NCI-H345 (cell line): ENCODE measurements at places on chromosomes 7 and 10.

- no peak for DNase-seq
Measured at GRCh38 chr7:84142726-84143125, 51.9 kb downstream of the SEMA3A start.

DNA sequence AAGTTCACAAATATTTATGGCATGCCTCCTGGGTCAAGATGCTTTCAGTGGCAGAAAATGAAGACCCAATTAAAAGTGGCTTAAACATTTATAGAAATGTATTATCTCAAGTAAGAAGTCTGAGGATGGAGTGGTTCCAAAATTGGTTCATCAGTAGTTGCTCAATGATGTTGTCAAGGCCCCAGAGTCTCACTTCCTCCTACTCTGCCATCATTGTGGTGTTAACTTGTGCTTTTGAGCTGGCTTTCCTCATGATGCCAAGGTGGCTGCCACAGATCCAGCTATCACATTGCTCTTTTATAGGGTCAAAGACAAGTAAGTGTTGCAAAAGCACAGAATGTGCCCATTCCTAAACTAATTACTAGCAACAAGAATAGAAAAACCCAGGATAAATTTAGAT, 404.6 kb upstream of the NRP1 start:
- no peak for DNase-seq

- no peak for DNase-seq
Measured at GRCh38 chr7:121452389-121452788, 56.3 kb upstream of the FAM3C start.

DNA sequence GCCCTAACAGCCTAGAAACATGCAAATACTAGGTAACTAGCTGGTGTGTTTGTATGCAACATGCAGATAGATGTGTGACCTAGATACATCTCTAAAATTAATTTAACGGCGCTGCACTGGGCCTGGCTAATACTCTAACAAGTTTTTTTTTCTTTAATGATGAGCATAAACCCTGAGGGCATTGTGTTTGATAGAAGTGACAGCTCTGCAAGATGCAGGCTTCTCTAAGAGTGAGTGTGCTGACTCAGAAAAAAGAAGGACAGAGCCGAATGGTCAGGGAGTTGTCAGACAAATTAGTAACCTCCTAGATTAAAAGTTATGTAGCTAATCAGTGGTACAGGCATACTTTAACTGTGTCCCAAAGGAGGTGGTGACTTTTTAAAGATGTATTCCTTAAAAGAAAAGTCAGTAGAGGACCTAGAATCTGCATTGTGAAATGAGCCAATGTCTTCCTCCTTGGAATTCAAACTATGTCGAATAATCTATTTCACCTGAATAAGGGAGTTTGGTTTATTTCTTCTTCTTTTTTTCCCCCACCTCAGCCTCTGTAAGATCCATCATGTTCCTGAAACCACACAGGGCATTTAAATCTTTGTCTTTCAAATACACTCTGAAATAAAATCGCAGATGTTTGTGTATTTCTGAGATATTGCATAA, 315.1 kb downstream of the GFRA1 start:
- no peak for DNase-seq

GRCh38 chr10:103603382-103603781, 109.9 kb downstream of the NEURL1 start:
- DNase-seq: no peak

GRCh38 chr7:129163875-129164544, 19.5 kb downstream of the TSPAN33 start:
- DNase-seq: peak; percentile 32

DNA sequence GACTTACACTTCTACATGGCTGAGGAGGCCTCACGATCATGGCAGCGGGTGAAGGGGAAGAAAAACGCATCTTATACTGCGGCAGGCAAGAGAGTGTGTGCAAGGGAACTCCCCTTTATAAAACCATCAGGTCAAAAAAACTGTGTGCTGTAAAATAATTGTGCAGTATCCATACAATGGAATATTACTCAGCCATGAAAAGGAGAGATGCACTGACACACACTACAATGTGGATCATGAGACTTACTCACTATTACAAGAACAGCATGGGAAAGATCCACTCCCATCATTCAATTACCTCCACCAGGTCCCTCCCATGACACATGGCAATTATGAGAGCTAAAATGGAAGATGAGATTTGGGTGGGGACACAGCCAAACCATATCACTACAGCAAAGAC, 27.2 kb upstream of the CARD11 start:
- DNase-seq: no peak

DNA sequence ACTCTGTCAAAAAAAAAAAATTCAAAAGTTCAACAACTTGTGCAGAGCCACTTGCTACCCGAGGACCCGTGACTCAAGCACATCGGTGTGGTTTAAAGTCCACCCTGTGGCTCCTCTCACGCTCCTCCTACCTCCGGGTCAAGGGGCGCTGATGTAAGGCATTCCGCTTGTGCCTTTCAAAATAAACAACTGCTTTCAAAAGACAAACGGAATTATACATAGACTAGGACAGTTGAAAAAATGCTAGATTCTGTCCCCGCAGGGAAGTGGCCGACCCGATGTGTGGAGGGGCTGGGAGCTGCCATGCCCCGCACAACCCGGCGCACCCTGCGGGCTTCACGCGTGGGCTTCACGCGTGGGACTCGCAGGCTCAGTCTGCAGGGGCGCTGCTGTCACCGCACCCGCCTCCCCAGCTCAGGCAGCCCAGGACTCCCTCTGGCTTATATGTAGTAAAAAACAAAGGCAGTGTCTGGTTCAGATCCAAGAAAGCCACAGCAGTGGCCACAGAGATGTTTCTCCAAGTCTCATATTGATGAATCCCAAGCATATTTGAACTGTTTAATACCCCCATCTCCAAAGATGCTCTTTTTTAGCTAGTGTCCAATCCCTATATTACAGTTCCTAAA, 239.7 kb upstream of the INHBA start:
- DNase-seq: no peak

DNA sequence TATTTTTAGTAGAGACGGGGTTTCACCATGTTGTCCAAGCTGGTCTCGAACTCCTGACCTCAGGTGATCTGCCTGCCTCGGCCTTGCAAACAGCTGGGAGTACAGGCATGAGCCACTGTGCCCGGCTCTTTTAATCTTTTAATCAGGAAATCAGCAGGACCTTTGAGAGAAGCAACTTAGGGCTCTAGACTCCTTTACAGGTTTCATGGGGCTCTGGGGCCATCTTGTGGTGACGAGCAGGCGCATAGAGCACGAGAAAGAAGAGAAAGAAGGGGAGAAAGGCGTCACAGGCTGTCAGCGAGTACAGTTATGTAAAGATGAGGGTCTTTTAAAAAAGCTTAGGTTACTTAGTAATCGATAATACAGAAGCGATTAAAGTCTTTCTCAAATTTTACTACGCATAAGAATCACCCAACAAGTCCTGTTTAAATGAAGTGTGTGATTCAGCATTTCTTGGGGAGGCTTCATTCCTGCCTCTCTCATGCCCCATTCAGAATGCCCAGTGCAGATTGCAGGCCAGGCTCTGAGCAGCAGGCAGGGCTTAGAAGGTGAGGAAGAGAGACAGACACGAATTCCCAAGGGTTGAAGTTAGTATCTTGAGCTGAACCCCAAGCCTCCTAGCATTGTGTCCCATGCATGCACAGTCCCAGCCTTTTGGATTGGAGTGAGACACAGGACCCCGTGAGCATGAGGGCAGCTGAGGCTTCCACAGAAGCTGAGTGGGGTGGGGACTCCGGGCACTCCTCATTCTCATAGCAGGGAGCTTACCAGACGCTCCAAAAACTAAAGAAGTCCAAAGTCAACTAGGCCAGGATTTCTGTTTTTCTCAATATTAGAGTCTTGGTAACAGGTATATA, 23.6 kb upstream of the PFKP start:
- DNase-seq: peak; percentile 55

DNA sequence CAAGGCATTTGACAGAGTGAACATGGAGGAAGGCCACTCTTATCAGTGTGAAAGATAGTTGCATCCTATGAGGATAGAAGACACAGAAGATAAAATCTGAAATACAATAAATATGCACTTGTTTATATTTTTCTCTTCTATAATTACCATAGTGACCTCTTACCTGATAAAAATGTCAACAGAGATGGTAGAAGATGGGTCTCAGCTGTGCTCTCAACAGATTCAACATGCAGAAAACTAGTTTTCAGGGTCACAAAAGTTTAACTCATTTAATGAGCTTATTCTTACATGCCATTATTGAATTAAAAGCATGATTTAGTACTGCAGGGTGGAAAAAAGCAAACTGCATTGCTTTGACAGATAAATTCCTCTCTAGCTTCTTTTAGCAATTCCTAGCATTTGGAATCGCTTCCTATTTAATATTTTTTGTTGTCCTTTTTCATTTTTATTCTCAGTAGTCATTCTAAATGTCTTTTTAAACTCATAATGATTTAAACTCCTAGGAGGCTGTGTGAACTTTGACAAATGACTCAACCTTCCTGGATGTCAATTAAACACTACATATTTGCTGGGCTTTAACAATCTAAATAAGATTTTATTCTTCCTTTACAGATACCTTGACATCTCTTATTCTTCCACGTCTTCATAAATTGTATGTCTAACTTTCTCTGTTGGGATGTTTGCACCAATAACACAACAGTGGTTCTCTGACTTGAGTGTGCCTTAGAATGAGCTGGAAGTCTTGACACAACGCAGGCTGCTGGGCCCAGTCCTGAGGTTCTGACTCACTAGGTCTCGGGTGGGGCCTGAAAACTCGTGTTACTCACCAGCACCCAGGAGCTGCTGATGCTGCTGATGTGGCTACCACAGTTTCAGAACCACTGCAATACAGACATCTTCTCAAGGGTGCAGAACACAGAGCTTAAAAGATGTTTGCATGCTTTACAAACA, 565.5 kb upstream of the IGFBP3 start:
- DNase-seq: no peak

- peak; percentile 70 for DNase-seq
Measured at GRCh38 chr7:131109759-131110296, 217.8 kb upstream of the MKLN1 start.

- DNase-seq: no peak
Measured at GRCh38 chr10:17380016-17380415, 74.4 kb downstream of the ST8SIA6 start.
